Epithelial cell of umbilical artery (primary cell): ENCODE measurements at places on chromosomes 11 and 22. TPM values are rescaled to one million over a fixed set of nuclear protein-coding genes. Genes with fewer than 3 reads are reported as not detected.

RAB39A gene
- 0.15 TPM in 1 of 2 replicates, not detected in the other for total RNA-seq

HBE1 gene
- total RNA-seq, result not detected in 2 replicates

BTBD18 gene
- not detected in 2 replicates for total RNA-seq

INPP5J gene
- total RNA-seq, result under 0.01 and 0.30 TPM in 2 replicates

SGSM1 gene
- under 0.01 and 0.30 TPM in 2 replicates for total RNA-seq

ZNF215 gene
- 2.9 and 7.1 TPM in 2 replicates for total RNA-seq

GUCY1A2 gene
- under 0.01 TPM in 2 replicates for total RNA-seq

OR6M1 gene
- not detected in 2 replicates for total RNA-seq

GAL3ST1 gene
- not detected in 2 replicates for total RNA-seq

SLC43A3 gene
- total RNA-seq, result 75.7 and 82.2 TPM in 2 replicates

HORMAD2 gene
- total RNA-seq, result not detected in 2 replicates

OSBPL5 gene
- 17.0 and 19.2 TPM in 2 replicates for total RNA-seq

ZFPL1 gene
- 33.5 and 34.7 TPM in 2 replicates for total RNA-seq

NNMT gene
- 457 and 588 TPM in 2 replicates for total RNA-seq

NLRP6 gene
- not detected in 2 replicates for total RNA-seq

LRRC4C gene
- under 0.01 TPM in 1 of 2 replicates, not detected in the other for total RNA-seq

OR10AG1 gene
- total RNA-seq, result not detected in 2 replicates

OR52H1 gene
- not detected in 2 replicates for total RNA-seq

TMPRSS6 gene
- total RNA-seq, result not detected in 2 replicates

NR1H3 gene
- total RNA-seq, result 8.8 and 12.3 TPM in 2 replicates

OTOG gene
- not detected in 2 replicates for total RNA-seq

PDGFB gene
- 43.6 and 51.0 TPM in 2 replicates for total RNA-seq

PUS3 gene
- 11.4 and 12.2 TPM in 2 replicates for total RNA-seq

OR8D1 gene
- total RNA-seq, result not detected in 2 replicates

TRIM51 gene
- total RNA-seq, result not detected in 2 replicates

SLC37A2 gene
- under 0.01 and 0.30 TPM in 2 replicates for total RNA-seq

NPAS4 gene
- total RNA-seq, result not detected in 2 replicates

NCAM1 gene
- total RNA-seq, result not detected in 2 replicates

P2RY6 gene
- not detected in 2 replicates for total RNA-seq

MAJIN gene
- not detected in 2 replicates for total RNA-seq

INSC gene
- not detected in 2 replicates for total RNA-seq

SVIP gene
- total RNA-seq, result 15.5 and 21.1 TPM in 2 replicates

KRTAP5-11 gene
- total RNA-seq, result not detected in 2 replicates

BCO2 gene
- 0.61 and 0.65 TPM in 2 replicates for total RNA-seq

DYNC2H1 gene
- total RNA-seq, result 6.2 and 11.9 TPM in 2 replicates

JAML gene
- 0.65 and 1.2 TPM in 2 replicates for total RNA-seq

OR10D3 gene
- not detected in 2 replicates for total RNA-seq

USH1C gene
- not detected in 2 replicates for total RNA-seq

PTDSS2 gene
- 29.9 and 30.2 TPM in 2 replicates for total RNA-seq

UCP2 gene
- total RNA-seq, result 0.30 and 2.3 TPM in 2 replicates

MPPED2 gene
- total RNA-seq, result 0.32 TPM in 1 of 2 replicates, not detected in the other

TREH gene
- under 0.01 TPM in 1 of 2 replicates, not detected in the other for total RNA-seq

DRAP1 gene
- total RNA-seq, result 114 and 131 TPM in 2 replicates

KRTAP5-9 gene
- not detected in 2 replicates for total RNA-seq
